NCI-H187 treated with DMSO at 0.1 percent for 48 hours (cell line): ENCODE measurements at places on chromosomes 5 and 9.
A peak's percentile ranks its signal among the peaks of the same experiment; 100 is the strongest.

- DNase-seq = no peak
Observed at GRCh38 chr9:34332076-34332964, 3.0 kb downstream of the NUDT2 start.

GRCh38 chr5:173802670-173803165 lies 85.4 kb upstream of the CPEB4 start:
- DNase-seq = no peak

- no peak for DNase-seq
Observed at GRCh38 chr9:114216081-114216480, 60.7 kb downstream of the COL27A1 start.

DNA sequence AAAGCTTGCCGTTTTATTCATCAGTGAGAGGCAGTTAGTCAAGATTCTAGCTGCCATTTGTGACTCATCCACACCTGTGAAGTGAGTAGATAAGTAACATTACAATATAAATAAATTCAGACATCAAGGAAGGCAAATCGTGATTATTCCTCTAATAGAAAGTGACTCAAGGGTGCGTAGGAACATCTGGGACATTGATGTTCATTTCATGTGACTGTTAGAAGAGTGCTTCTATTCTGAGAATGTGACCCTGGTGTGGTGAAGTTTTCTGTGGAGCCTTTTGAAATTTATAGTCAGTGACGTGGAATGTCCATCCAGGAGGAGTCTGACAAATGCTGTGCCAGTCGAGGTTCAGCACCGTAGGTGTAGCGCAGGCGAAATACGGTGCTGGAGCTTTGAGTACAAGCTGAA lies 48.4 kb upstream of the FAM240B start:
- DNase-seq = no peak

DNA sequence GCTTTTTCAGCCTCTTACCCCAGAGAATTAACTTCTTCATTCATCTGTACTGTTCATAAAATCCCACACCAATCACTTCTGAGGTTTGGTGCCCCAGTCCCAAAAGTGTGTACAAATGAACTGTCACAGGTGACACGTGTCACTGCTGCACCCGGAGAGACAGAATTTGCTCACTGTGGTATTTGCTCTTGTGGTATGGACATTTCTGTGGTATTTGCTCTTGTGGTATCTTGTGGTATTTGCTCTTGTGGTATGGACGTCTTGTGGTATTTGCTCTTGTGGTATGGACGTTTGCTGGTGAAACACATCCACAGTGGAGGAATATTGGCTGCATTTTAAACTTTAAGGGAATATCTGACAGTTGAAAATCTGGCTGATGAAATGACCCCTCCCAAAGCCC lies 214.9 kb upstream of the DAP start:
- DNase-seq = no peak

- DNase-seq = peak; percentile 57
Observed at GRCh38 chr9:14096258-14096922, 217.6 kb downstream of the NFIB start.

DNA sequence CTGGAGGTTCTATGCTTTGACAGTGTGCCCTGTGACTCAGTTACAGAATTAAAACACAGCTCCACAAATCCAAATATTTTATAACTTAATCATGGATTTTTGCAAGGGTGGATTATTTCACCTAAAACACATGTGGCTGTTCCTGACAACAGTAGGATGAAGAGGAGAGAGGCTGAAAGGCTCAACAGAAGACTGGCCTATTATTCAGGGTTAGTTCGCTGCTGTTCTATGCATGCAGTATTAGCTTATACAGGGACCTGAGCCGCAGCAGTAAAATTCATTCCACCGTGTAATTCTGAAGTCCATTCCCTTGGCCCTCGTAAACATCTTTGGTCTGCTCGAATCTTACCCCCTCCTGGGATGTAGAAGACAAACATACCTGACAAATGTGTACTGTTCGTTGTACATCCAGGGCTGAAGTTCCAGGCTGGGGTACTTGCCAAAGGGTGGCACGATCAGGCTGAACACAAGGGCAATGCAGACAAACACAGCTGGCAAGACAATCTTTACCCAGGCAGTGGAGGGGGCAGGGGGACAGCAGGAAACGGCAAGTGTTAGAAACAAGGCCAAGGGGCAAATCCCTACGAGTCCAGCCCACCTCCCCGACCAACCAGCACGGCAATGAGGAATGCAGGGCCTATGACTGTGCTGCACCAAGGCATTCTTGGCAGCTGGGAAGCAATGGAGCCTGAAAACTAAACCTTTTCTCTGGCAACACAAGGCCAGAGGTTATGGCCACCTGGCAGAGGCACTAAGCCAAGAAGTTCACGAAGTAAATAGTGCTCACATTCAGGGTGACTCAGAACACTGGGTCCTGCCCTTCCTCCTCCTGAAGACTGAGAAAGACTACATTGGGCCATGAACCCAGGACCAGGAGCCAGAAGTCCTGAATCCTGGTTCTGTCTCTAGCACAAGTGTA lies 46.8 kb downstream of the NIPSNAP3B start:
- DNase-seq = no peak

- no peak for DNase-seq
Observed at GRCh38 chr5:159814805-159815585, 101.3 kb upstream of the ADRA1B start.

DNA sequence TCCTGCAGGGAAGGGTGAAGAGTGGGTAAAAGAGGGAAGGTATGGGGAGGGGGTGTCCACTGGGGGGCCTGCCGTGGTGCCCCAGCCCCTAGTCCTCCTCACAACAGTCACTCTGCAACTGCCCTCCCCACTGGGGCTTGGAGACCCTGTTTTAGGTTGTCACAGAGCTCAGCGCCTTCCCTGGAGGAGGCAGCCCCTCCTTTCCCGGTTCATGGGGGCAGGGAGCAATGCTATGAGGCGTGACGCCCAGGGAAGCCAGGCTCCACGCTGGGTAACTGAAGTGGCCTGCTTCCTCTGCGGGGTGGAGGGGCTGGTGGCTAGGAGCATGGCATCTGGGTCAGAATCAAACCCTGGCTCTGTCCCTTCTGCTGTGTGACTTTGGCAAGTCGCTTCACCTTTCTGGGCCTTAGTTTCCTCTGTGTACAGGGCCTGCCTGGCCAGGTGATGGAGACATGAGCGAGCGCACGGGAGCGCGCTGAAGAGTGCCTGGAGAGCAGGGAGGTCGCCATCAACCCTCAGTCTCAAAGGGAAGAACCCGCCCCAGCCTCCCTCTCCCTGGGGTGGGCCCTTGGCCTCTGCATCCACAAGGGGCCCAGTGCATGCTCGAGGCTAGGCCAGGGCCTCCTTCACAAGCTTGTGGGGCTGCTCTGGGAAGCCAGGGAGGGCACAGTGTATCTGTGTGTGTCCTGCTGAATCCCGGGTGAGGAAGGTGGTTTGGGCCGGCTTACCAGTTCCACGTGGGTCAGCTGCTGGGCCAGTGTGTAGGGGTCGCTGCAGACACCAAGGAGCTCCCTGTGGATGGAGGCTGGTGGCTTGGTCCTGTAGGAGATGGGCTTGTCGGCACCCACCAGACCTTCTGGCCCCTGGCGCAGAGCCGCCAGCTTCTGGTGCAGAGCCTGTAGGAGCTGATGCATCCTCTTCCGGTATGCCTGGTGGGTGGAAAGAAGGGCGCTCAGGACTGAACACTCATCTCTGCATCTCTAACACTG lies 56.4 kb upstream of the RNF130 start:
- DNase-seq = no peak

- DNase-seq = no peak
Observed at GRCh38 chr5:83927140-83927733, 206.6 kb upstream of the HAPLN1 start.

DNA sequence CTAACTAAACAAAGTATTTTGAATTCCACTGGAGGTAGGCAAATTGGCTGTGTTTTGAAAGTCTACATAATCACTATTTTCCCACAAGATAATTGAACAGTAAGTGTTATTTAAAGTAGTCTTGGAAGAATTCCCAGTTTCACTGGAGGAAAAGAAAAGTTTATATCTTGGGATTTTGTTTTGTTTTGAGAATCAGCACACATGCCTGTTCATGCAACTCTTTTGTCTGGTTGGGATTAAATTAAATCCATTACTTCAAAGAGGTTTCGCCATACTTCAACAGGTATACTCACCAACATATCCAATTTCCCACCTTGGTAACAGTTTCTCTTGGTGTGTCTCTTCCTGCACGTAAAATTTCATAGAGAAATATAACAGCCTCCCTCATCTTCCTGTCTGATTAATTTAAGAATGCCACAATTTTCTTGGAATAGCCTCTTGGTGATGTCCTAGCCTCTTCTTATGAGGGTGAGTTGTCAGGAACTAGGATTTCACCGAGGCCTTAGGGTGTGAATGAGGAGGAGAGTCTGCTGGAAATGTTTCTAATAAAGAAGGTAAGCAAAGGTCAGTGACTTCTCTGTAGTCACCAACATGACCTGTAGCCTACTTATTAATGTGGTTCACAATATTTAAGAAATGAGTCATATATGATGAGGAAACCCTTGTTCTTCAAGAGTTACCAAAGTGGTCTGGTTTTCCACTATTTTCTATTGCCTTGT lies 48.1 kb downstream of the ITGA2 start:
- no peak for DNase-seq

DNA sequence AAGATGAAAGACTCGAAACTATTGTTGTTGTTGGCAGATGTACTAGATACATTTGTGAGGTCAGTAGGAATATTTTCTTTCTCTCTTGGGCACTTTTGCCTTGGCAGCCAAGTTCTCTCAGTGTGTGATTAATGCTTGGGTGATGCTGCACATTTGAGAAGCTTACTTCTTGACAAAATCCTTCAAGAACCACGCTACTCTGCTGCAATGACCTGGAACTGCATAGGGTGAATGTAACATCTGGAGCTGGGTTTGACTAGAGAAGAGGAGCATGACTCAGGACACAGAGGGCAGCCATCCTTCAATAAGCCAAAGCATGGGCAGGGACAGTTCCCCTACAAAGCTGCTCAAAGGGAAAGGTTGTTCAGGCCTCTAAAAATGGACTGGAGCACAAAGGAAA lies 75.5 kb upstream of the PUM3 start:
- DNase-seq = no peak

DNA sequence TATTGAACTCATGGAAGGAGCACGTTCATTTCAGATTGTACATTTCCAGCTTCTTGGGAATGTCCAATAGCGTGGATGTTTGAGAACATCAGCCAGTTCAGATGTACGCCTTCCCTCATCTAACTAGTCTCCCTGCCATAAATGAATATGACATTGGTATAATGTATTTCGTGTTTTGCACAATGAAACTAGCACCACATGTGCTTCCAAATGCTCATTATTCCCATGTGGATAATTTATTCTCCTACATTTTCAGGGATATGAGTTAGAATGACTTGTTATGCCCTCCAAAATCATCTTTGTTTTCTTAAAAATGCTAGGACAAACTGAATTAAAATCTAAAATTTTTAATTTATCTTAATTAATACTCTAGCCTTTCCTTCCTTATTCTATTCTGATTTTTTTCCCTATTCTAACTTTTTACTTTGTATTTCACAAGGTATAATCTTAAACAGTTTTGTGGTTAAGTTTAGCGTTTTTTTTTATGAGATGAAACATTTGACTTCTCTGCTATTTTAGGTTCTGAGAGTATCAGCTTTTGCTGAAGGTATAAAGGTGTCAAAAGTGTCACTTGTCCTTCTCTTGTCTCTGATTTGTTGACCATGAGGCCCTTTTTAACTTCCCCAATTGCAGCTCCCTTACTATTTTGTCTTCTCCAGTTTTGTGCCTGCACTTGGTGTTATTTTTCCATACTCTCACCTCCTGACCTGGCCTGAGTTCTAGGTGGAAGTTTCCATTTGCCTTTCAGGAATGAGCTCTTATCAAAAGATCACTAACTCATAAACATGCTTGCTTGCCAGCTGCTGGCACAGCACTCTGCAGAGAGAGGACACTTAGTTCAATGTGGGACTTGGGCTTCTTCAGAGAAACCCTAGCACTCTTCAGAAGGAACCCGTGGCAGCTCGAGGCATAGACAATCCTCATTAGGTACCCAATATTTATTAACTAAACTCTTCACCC lies 106.8 kb downstream of the FRMD3 start:
- DNase-seq = no peak

DNA sequence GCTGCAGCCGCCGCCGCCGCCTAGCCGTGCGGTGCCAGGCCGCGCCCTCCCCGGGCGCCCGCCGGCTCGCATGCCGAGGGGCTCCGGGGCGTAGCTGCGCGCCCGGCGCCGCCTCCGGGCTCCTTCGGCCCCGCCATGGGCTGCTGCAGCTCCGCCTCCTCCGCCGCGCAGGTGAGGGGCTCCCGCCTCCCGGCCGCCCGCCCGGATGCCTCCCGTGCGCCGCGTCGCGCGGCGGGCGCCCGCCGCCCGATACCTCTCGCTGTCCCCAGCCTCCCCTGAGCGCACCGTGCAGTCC lies 230 bp downstream of the SLC44A1 start:
- no peak for DNase-seq

DNA sequence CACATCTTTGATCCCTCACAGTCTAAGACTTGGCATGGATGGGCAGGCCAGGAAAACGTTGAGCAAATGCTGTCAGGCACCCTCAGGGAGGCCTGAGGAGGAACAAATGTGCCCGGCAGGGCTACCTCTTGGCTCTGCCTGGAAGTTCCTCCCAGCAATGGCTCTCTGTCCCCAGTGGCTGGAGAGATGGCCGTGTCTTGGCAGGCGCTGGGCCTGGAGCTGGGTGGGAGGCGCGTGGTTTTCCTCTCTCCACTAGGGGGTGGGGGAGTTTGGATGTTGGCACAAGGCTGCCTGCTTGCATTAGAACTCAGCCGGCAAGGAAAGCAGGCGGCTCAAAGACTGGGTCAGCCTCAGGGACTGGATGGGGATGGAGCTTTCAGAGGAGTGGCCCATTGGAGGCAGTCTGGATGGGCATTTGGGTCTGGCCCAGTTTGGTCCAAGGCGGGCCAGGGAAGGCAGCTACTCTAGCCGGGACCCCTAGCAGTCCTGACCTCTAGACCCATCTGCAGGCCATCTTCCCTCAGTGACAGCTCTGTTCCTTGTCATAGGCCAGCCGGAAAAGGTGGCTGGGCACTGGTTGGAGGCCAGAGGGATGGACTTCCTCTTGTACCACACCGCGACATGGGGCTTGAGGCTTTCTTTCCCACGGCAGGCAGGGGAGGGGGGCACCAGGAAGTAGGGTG lies 68.2 kb upstream of the STC2 start:
- no peak for DNase-seq
